ENCODE measurements at places on chromosomes 11 and 22.

GRCh38 chr11:57920971-57921370 lies 102.7 kb upstream of the OR9Q1 start:
- no peak for DNase-seq

DNA sequence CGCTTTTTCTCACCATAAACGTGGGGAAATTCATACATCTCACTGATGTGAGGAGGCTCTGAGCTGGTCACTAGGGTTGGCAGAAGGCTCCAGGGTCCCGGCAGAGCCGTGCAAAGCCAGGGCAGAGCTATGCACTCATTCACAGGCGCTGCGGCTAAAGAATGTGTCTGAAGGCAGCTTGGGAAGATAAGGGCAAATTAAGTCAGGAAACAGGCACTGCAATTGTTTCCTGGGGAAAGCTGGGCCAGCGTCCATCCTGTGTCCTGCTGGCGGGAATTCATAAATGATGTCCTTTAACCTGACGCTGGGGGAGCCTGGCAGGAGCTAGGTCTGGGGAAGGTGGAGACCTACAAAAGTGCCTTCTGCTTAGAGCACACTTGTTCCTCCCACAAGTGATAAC lies 27.6 kb downstream of the PKNOX2 start:
- no peak for DNase-seq

- no peak for DNase-seq
Measured at GRCh38 chr11:33344611-33345010, 87.4 kb downstream of the HIPK3 start.

DNA sequence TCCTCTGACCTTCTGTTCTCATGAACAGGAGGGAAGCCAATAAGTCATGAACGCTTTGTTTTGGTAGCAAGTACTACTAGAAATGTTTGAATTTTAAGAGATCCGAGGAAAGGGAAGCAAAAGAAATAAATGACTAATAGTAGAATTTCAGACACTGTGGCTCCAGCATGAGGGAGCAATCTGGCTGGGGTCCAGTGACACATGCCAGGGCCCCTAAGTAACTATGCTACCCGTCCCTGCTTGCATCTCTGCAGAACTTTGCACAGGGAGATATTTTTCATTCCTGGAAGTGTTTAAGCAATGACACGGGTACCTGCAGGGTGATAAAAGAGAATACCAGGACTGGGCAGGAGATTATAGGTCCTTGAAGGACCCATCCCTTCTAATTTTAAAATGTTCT lies 7.3 kb upstream of the ADAMTS8 start:
- DNase-seq, result no peak

GRCh38 chr11:32005786-32006416 lies 85.0 kb upstream of the RCN1 start:
- no peak for DNase-seq

DNA sequence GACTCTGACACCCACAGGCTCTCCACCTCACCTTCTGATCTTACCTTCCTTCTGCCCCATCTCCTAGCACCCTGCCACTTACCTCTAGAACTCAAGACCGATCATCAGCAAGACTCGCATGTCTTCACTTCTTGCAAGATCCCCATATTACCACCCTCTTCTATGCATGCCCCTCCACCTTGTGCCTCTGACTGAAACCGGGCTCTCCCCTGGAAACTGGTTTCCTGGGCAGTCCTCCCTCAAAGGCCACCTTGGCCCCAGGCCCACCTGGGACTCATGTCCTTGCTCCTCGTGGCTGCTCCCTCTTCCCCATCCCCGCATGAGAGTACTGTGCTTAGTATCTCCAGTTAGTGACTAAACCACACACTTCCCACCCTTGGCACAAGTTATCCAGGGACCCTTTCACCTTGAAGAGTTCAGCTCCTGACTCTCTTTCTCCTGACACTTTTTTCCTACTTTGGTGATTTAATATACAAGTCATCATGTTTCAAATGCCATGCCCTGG lies 136.7 kb downstream of the SPATA19 start:
- DNase-seq, result no peak

DNA sequence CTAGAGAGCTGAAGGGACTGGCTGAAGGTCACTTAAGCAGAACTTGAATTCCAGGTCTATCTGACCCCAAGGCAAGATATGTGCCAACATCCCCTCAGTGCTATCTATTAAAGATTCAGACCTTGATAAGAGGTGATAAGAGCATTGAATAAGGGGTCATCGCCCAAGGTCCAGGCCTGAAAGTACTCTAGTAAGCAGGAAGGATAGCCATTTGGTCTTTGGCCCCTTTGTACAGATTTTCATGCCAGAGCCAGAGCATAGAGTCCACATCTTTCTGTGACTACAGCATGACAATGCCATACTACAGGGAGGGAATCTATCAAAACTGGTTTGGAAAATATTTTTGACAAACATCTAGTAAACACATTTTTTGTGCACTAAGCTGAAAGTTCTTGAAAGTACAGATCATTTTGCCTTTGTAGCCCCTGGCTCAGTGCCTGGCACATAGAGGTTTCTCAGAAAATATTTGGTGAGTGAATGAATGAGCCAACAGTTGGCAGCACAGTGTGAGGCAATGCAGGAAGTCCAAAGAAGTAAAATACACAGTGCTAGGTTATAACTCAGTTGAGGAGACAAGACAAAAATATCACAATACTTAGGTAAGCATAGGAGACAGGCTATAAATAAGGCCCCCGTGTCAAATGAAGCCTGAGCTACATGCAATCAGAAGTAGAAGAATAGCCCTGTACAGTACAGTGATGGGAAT lies 15.1 kb upstream of the RRAS2 start:
- no peak for DNase-seq

GRCh38 chr11:121721448-121721847 lies 268.7 kb upstream of the SORL1-AS1 start:
- DNase-seq, result no peak

GRCh38 chr22:17065433-17065832 lies 19.4 kb upstream of the IL17RA start:
- no peak for DNase-seq

DNA sequence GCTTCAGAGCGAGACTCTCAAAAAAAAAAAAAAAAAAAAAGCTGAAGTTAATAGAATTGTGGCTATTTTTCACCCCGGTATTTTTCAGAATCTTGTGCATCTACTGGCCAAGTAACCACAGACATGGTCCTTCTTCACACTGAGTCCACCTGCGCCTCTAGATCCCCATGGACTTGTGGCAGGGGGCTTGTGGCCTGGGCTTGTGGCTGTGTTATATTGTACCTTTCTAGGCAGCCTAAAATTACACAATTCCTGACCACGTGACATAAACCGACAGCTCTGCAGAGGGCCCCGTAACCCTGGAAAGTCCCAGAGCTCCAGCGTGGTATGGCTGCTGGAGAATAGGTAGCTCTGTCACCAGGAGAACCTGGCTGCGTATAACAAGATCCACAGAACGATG lies 10.9 kb upstream of the NAALADL1 start:
- DNase-seq, result no peak

GRCh38 chr11:93072229-93072914 lies 102.9 kb downstream of the MTNR1B start:
- DNase-seq, result no peak

GRCh38 chr11:19970944-19971343 lies 189.3 kb downstream of the DBX1 start:
- no peak for DNase-seq

DNA sequence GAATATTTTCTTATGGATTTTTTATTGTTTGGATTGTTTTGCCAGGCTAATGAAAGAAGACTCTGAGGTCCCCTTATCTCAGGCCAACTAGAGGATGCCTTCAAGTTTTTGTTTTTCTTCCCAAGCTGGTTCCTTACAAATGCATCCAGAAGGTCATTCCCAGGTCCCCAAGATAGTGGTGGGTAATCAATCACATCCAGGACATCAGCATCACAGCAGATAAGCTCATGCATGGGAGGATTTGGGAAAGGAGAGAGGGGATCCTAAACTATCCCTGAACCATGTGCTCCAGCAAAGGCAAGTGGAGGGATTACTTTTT lies 20.7 kb downstream of the FZD4 start:
- DNase-seq, result no peak

- DNase-seq, result no peak
Measured at GRCh38 chr22:35677460-35678187, 29.4 kb downstream of the APOL6 start.

DNA sequence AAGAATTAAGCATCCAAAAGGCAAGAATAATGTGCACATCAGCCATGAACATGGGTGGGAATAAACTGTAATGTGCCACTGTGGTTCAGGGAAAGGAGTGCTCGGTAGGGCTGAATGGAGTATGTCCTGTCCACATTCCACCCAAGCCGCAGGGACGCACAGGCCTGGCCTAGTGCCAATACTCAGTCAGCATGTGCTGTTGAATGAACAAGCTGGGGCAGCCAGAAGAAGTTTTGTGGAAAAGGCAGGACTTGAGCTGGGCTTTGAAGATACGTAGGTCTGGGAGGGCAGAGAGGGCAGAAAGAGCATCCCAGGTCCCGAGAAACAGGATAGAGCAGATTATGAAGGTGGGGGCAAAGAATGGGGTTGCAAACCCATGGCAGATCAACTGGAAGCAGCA lies 60.0 kb upstream of the PLET1 start:
- DNase-seq, result no peak

DNA sequence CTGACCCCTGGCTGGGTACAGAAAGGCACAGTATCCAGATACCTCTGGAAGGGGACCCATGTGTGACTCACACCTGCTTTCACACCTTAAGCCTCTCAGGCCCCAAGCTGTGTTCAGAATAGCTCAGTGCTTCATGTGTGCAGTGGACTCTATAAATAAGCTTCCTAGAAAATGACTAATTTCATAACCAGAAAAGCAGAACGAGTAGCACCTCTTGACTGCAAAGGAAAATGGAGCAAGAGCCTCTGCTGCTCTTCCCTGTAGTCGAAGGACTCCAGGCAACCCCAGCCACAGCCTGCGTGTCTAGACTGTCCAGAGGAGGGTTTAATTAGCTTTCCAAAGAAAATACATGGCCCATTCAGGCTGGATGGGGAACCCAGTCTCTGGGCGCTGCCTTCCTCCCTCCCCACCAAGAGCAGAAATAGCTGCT lies 23.1 kb downstream of the PTPN5 start:
- DNase-seq, result no peak

- no peak for DNase-seq
Measured at GRCh38 chr22:17586831-17587440, 23.6 kb downstream of the SLC25A18 start.

GRCh38 chr22:23122216-23122957 lies 19.4 kb downstream of the RSPH14 start:
- DNase-seq, result no peak

DNA sequence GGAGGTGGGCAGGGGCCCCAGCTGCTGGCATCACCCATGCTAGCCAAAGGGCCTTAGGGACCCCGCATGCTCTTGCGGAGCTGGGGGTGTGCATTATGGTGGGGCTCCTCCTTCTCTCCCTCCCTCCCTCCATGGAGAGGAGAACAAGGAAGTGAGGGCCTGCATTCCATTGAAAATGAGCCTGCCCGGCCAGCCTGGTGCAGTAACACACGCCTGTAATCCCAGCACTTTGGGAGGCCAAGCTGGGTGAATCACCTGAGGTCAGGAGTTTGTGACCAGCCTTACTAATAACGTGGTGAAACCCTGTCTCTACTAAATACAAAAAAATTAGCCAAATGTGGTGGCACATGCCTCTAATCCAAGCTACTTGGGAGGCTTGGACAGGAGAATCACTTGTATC lies 22.4 kb downstream of the SNAP29 start:
- DNase-seq, result no peak

DNA sequence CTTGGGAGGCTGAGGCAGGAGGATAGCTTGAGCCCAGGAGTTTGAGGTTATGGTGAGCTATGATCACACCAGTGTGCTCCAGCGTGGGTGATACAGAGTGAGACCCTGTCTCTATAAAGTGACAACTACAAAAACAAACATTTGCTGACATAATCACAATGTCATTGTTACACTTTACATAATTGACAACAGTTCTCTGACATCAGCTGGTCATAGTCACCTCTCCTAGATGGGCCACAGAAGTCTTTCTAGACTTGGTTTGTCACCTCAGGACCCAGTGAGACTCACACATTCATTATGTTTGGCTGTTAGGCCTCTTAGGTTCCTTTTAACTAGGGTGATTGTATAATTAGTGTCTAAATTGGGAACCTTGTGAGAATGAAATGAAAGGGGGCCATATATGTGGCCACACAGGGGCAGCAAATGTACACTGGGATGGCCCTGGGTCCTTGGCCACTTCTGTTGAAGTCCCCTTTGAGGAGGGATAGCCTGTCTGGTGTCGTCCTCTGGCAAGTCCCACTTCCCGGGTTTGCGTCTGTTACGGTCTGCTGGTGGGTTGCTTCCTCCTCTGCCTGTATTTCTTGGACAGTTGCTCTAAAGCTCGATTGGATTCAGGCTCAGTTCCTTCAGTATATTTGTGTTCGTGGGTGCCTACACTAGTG lies 5.8 kb upstream of the PPIL2 start:
- DNase-seq, result no peak

DNA sequence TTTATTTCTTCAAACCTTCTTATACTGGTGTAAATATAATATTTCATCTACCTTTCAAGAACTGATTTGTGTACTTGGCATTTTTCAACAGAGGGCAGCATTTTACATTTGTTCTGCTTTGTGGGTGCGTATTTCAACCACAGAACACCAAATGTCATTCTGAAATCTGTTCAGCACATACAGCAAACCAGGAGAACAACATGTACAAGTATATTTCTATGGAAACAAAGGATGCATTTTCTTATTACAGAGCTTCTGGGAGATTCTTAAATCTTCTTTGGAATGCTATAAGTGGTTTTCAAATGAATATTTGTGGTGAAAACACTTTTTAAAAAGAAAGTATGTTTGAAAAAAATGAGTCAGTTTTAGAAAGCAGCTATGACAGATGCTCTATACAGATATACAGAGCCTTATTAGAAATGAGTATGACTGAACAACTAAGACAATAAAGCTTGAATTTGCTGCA lies 946.0 kb downstream of the FAM181B start:
- DNase-seq, result no peak

- DNase-seq, result no peak
Measured at GRCh38 chr22:27391092-27391770, 410.3 kb downstream of the MN1 start.

GRCh38 chr11:44564166-44564565 lies 1.3 kb upstream of the CD82 start:
- DNase-seq, result no peak

- no peak for DNase-seq
Measured at GRCh38 chr11:1854132-1854948, 1.5 kb downstream of the LSP1 start.

- no peak for DNase-seq
Measured at GRCh38 chr11:114270531-114271270, 25.5 kb upstream of the NNMT start.

GRCh38 chr11:6545917-6546605 lies 49.0 kb downstream of the DNHD1 start:
- DNase-seq, result no peak

DNA sequence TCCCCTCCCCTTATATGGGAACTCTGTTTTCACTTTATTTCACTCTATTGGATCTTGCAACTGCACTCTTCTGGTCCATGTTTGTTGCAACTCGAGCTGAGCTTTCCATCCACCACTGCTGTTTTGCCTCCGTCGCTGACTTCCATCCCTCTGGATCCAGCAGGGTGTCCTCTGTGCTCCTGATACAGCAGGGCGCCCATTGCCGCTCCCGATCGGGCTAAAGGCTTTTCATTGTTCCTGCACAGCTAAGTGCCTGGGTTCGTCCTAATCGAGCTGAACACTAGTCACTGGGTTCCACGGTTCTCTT lies 11.1 kb upstream of the CCDC117 start:
- DNase-seq, result no peak

Data from stimulated activated CD8-positive, alpha-beta memory T cell treated with anti-CD3 and anti-CD28 coated beads, Interleukin-7, amount 100 ng/mL, for 1 hour (primary cell).